ENCODE measurements at places on chromosomes 12 and 14. TPM values are rescaled to one million over a fixed set of nuclear protein-coding genes. Genes with fewer than 3 reads are reported as not detected.

DNA sequence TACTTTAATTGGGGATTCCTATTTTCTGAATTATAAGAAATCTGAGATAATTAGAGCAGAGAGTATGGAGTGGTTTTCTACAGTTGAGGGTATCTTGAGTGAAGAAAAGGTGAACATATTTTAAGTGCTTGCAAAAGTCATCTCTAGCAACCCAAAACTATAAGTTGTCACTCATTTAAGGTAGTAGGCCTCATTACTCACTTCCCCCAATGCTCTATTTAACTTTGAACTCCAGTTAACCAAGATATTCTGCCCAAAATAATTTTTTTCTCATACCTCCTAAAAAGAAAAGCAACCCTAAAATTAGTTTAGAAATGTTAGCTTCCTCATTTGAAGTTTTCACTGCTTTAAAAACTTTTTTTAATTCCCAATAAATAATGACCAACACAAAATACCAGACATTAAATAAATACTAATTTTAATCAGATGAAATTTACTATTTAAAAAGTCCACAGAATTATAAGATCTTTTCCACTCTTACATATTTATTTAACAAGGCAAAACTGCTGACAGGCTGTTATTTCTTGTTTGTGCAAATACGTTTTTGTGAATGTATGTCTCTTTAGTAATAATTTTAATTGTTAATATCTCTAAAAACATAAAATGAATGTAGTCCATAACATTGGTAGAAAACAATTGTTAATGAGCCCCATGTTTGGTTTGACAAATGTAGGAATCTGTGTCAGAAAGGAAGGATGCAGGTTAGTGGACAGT lies 47.8 kb downstream of the VRK1 start:
- no peak for DNase-seq

DNA sequence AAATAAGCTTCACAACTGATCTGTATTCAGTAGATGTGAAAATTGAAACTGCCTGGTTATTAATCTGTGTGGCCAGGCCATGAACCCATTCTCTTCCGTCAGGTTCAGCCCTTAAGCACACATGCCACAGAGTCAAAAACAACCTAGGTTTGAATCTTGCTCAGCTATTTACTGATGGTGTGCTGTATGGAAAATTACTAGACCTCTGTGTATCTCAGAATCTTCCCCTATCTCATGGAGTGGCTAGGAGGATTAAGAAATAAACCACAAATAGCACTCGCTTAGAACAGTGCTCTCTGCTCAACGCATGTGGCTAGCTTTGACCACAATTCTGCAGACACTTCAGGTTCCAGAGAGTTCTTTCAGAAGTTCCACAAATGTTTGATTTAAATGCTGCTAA lies 240.7 kb upstream of the PLEKHG7 start:
- DNase-seq, result no peak

DNA sequence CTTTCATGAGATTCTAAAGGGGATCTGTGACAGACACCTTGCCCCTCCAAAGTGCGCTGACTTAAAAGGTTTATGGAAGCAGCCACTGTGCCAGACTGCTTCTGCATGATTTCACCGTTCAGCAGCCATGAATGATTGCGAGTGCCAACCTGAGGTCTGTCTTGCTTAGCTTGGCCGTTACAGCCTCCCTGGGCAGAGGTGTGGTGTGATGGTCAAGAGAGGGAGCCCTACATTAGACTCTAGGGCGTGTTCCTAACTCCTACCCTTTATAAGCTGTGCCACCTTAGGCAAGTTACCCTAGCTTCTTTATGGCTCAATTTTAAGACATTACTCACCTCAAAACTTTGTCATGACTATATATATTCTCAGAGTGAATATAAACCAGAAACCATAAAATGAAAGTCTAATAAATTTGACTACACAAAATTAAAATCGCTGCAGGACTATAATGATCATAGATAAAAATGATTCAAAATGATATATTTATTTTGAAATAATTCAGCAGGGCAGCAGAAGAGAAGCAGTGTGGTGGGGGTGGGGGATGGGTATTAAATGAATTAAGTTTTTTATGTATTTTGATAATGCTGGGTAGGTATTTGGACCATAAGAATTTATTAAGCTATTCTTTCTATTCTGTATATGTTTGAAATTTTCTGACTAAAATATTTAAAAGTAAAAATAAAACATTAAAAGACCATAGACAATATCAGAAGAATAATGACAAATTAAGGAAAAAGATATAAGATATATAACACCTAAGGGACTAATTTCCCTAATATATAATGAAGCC lies 47.7 kb upstream of the MBIP start:
- DNase-seq, result no peak

DNA sequence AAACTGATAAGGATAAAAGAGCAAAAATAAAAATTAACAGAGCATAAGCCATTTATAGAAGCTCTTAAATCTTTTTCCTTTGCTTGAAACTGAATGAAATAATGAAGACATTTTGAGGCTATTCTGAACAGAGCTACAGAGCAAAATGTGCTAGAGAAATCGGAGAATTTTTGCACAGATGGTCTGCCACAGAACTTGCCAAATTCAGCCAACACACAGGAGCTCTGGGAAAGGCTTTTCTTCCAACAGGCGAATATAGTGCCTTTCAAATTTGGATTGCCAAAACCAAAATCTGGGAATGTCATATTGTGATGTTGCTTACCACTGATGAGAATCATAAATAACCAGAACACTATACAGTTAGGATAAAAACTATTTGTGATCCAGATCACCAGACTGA lies 406.3 kb downstream of the RPL10L start:
- DNase-seq, result no peak

- DNase-seq, result no peak
Measured at GRCh38 chr14:103444837-103445524, 59.8 kb downstream of the MARK3 start.

- DNase-seq, result peak; percentile 63
Measured at GRCh38 chr12:121580959-121581685, at the start of gene KDM2B. TSS of gene KDM2B (minus strand) at chr12:121581023. CDS start at chr12:121580911, 112 bp downstream.

DNA sequence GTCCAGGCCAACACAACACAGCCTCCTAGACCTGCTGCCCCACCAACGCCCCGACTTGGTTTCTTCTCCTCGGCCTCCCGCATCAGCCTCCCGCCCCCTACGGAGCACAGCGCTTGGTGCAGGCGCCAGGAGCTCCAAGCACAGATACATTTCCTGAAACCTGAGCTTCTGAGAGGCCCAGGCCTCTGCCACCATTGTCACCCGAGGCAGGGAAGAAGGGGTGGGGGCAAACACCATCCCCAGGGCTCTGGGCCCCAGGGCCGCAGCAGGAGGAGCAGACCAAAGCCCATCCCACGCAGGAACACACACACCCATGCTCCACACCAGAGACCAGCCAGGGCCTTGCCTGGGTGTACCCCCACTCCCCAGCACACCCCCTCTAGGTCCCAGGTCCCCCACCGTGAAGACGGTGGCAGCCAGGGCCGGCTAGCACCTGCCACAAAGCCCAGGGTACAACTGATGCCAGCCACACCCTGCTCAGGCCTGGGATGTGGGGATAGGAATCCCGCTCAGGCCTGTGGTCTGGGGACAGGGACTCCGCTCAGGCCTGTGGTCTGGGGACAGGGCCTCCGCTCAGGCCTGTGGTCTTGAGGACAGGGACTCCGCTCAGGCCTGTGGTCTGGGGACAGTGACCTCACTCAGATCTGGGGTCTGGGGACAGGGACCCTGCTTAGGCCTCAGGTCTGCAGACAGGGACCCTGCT lies 5.4 kb downstream of the JAG2 start:
- DNase-seq, result no peak

- DNase-seq, result no peak
Measured at GRCh38 chr14:100677554-100678468, 48.9 kb upstream of the DLK1 start.

DNA sequence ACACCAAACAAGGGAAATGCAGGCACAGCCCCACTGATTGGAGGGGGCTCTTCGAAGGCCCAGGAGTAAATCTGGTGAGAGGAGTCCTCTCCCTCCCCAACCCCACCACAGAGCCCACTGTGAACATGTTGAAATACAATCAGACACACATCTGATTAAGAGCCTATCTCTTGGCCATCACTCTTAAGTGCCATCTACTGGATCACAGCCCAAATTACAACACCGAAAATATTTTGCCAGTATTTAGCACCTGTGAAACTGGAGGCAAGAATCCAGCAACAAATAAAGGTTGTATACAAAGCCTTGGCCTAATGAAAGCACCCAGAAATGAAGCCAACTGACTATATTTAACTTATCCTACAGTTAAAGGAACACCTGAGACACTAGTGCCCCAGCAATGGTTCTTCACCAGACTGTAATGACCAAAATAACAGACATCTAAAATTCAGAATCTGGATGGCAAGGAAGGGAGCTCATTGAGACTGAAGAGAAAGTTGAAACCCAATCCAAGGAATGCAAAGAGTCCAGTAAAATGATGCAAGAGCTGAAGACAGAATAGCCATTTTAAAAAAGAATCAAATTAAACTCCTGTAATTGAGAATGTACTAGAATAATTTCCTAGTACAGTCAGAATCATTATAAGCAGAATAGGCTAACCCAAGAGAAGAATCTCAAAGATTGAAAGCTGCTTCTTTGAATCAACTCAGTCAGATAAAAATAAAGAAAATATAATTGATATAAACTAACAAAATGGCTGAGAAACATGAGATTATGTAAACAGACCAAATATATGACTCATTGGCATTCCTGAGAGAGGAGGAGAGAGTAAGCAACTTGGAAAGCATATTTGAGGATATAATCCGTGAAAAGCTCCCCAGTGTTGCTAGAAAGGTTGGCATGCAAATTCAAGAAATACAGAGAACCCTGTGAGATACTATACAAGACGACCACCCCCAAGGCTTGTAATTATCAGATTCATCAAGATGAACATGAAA lies 1117.0 kb downstream of the FLRT2 start:
- no peak for DNase-seq

DNA sequence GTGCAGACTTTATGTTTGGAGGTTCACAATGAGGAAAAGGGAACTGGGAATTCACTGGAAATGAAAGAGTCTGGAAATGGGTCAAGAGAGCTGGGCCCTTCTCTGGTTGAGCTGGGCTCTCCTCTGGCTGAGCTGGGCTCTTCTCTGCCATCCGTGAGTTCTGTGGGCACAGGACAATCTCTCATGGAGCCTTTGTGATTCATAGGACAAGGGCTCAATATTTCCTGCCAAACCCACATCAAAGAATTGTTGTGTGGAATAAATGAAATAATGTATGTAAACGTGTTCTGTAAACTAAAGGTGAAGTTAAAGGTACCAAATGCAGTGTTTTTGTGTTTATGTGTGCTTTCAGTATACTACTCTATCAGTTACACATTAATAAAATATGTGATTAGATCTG lies 95.5 kb upstream of the OVCH1 start:
- no peak for DNase-seq

DNA sequence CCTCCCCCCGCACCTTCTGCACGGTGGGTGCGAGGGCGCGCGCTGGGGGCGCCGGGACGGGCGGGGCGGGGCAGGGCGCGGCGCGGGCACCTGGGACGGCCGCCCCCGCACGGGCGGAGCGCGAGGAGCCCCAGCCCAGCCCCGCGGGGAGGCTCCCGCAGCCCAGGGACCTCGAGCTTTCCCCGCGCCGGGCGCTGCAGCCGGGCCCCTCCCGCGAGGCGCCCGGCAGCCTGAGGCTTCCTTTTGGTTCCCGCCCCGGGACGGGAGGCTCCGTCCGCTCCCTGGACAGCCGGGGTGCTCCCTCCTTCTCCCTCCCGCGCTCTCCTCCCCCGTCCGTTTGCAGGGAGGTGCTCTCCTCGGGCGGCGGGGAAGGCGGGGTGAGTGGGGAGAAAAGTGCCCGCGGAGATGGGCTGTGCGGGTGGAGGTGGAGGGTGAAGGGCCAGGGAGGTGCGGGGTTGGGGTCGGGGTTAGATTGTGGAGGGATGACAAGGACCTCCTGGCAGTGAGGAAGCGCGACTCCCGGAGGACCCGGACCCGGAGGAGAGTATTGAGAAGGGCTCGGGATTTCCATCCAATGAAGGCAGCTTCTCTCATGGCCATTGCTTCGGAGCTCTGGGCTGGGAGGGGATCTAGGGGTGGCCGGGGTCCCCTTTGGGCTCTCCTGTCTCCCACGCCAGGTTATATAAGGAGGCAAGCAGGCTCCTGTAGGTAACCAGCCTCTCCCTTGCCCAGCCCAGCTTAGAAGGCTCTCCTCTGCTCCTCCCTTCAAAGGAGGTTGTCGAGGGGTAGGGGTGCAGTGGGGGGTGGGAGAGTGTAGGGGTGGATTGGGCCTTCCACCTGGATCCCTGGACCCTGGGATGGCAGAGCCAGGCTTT lies 645 bp downstream of the JDP2 start:
- DNase-seq, result no peak

DNA sequence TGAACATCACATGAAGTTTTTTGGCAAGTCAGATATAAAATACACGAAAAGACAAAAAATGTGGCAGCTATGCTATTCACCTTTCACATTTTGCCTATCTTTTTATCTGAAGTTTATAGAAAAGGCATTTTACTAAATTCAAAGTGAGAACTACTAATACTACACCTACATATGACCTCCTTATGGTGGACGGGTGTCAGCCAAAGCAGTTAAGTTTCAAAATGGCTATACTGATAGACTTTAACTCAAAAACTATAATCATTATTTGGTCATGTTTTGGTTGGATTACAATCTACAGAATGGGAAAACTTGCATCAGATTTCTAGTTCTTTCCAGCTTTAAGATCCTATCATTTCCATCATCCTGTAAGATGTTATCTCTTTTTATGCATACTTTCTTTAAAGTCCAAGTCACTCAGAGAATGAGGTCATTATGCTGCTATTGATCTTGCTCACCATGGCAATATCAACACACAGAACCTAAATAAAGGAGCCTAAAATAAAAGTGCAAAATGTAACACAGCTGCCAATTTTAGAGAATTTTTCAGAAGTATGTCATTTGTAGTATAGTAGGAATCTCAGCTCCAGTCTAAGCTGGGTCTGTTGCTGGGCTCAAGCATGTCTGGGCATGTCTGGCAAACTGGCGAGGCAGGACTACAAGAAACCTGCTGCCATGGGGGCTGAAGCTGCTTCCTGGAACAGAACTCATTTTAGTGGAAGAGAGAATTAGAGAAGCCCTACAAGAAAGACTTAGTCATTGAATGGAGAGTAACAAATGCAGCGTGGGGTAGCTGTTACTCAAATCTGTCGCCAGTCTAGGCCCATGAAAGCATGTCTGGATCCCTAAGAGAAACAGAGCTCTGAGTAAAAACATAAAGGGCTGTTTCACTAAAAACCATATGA lies 7.6 kb upstream of the AEBP2 start:
- peak; percentile 75 for DNase-seq

GRCh38 chr12:122067966-122068365 lies 10.6 kb upstream of the MLXIP start:
- peak; percentile 76 for DNase-seq

The PIWIL1 gene
- not detected for total RNA-seq

The DNAH10 gene
- total RNA-seq, result not detected

The DPF3 gene
- total RNA-seq, result 8.1 TPM

The GPR65 gene
- 0.07 TPM for total RNA-seq

The CRACR2A gene
- 15.9 TPM for total RNA-seq

The PKP2 gene
- 9.1 TPM for total RNA-seq

The FAM90A1 gene
- total RNA-seq, result not detected

The ZNF891 gene
- 1.5 TPM for total RNA-seq

The HOXC4 gene
- not detected for total RNA-seq
